ENCODE measurements at places on chromosomes 16 and 17.
A peak's percentile ranks its signal among the peaks of the same experiment; 100 is the strongest.

DNA sequence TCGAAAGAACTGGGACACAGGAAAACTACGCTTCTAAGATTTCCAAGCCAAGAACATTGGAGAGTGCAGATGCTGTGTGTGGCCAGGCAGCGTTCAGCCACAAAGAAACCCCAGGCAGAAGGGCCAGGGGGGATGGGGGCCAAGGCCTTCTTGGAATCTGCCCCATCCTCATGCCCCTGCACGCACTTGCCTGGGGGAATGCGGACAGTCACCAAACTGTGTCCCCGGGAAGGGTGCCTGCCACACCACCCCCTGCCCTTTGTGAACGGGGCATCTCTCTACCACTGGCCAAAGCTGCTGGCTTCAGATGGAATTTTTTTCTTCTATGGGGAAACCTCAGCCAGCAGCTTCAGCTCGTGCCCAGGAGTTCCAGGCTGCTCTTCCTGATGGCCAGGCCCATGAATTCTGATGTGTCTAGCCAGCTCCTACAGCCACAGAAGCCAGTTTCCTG, 32.0 kb upstream of the DNAH17 start:
- no peak for DNase-seq

- DNase-seq = no peak
Measured at GRCh38 chr16:50354629-50355456, 13.9 kb downstream of the BRD7 start.

GRCh38 chr17:58310511-58311428, 17.8 kb downstream of the TSPOAP1 start:
- no peak for DNase-seq

- no peak for DNase-seq
Measured at GRCh38 chr16:75107505-75107904, 9.1 kb downstream of the LDHD start.

GRCh38 chr17:3998436-3998835, 34.2 kb upstream of the ATP2A3 start:
- no peak for DNase-seq

DNA sequence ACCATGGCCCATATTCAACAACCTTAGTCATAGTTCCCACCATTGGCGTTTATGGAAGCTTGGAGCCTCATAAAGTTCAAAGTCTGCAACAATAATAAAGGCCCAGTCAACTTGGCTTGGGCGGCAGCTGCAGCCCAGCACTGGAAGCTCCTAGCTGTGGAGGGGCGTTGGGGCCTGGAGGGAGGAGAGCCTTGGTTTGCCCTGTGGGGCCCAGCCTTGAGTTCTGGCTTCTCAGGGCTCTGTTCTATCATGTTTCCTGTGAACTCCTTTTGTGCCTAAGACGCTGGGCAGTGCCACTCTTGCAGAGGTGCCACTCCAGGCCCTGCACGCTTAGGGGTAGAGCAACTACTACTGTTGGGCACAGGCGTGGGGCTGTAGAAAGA, 927 bp upstream of the ENGASE start:
- no peak for DNase-seq

DNA sequence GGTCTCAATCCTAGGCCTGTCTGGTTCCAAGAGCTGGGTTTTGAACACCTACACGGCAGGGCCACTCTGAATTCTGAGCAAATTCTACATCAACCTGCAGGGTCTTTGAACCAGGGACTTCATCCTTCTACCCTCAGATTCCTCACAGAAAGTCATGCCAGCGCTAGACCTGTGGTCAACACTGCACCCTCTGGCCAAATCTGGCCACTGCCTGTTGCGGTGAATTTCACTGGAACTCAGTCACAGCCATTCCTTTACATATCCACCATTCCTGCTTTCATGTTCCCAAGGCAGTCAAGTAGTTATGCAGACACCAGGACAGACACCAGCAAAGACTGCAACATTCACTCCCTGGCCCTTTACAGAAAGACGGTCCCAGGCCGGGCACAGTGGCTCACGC, 144.6 kb downstream of the C16orf95 start:
- no peak for DNase-seq

GRCh38 chr17:7586673-7587419, 3.0 kb downstream of the SOX15 start:
- DNase-seq = no peak

GRCh38 chr17:79804856-79805696, 8.2 kb upstream of the CBX8 start:
- no peak for DNase-seq

GRCh38 chr16:2152695-2153506, 2.7 kb upstream of the TRAF7 start:
- DNase-seq = peak; percentile 42

GRCh38 chr17:75509528-75510258, 5.6 kb downstream of the CASKIN2 start:
- no peak for DNase-seq

- DNase-seq = no peak
Measured at GRCh38 chr16:5932906-5933305, 835.3 kb upstream of the EEF2KMT start.

GRCh38 chr17:28112181-28112580, 69.7 kb downstream of the NLK start:
- DNase-seq = no peak

DNA sequence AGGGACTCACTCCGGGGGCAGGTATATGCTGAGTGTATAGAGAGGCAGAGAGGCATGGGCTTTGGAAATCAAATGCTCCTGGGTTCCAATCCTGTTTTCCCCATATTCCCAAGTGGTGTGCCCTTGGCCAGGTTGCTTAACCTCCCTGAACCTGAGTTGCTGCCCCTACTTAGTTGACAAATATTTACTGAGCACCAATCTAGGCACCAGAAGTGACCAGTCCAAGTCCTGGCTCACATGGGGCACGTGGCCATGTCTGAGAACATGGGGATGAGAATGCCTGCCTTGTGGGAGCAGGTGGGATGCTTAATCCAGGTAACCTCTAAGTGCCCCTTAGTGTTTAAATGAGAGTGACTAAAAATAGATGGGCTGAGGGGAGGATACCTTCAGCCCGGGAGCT, 4.2 kb downstream of the SOCS3 start:
- no peak for DNase-seq

- no peak for DNase-seq
Measured at GRCh38 chr16:26334218-26335111, 642.7 kb downstream of the HS3ST4 start.

DNA sequence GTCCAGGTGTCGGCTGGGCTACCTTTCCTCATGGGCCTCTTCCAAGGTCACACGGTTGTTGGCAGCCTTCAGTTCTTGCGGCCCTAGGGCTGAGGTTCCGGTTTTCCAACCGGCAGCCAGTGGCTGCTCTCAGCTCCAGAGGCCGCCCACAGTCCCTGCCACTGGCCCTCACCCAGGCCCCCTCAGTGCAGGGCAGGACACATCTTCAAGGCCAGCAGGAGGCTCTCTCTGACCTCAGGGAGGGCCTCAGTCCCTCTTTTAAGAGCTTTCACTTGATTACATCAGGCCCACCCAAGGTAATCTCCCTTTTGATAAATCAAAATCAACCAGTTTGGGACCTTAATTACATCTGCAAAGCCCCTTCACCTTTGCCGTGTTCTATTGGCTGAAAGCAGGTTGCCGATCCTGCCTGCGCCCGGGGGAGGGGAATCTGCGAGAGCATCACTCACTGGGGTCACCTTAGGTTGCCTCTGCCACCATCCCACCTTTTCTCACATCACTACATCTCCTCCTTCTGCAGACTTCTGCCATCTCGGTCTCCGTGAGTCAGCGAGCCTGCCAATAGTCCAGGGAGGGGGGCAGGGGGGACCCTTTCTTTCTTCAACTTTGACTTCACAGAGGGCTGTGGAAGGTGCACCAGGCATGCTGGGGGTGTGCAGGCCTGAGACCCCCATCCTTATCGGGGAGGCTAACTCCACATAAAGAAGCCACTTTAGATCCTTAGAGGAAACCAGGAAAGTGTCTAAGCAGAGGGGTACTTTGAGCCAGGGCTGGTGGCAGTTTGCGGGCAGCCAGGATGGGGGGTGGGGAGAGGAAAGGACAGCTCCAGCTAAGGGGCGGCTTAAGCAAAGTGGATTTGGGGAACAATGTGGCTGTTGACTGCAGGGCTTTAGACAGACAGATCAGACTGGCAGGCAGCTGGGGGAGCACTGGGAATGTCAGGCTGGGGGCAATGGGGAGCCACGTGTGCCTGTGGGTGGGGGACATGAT, 28.8 kb upstream of the NXPH3 start:
- no peak for DNase-seq

DNA sequence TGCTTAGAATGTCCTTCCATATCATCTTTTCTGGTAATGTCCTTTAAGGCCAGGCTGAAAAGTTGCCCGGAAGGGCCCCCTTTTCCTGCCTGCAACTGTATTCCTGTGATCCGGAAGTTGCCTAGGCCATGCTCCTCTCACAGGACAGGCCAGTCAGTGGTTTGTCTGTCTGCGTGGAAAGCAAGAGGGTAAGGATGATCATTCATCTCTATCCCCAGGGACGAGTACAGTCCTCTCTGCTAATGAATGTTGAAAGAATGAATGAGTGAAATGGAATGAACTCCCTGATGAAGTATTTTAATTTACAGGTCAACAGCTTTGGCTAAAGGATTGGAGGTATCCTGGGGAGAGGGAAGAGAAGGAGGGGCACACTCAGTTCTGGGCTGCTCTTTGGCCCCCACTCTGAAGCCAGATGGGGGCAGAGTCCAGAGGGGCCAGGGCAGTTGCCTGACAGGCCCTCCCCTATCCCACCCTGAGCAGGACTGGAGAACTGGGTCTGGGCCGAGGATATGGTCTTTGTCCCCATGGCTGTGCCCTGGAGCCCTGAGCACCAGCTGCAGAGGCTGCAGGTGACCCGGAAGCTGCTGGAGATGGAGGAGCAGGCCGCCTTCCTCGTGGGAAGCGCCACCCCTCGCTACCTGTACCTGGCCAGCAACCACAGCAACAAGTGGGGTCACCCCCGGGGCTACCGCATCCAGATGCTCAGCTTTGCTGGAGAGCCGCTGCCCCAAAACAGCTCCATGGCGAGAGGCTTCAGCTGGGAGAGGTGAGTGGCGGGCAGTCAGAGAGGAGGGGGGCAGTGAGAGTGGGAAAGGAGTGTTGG, 3.2 kb downstream of the AOC3 start:
- DNase-seq = no peak

GRCh38 chr16:13245713-13246377, 344.4 kb downstream of the SHISA9 start:
- DNase-seq = no peak

DNA sequence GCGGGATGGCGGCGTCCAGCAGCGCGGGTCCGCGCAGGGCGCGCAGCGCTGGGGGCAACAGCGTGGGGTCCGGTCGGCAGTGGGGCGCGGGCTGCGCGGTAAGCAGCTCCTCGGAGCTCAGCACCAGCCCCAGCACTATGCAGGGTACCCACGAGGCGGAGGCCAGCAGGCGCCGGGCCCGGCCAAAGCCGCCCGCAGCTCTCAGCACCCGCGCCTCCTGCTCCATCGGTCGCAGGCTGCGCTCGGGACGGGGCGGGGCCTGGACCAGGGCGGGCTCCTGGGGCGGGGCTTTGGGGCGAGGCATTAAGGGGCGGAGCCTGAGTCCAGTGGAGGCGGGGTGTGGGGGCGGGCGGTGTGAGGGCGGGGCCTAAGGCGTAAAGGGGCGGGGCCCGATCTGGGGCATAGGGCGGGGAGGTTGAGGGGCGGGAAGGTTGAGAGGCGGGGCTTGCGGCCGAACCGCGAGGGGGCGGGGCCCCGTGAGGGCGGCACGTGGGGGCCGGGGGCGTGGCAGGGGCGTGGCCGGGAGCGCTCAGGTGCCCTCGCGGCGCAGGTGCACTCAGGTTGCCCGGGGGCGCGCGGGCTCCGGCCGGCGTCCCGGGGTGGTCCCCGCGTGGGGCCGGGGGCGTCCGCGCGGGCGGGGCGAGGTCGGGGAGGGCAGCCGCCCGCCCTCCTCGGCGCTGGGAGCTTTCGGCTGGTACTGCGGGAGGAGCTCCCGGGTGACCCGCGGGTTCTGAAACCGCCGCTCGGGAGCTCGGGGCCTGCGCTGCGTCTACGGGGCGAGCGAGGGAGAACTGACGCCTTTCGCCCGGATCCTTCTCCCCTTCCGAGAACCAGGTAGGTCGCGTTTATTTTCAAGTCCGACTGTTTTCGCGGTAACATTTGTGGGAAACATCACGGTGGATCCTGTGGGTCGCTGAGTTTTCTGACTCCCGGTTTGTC, 1.4 kb upstream of the SLC22A31 start:
- DNase-seq = peak; percentile 87

DNA sequence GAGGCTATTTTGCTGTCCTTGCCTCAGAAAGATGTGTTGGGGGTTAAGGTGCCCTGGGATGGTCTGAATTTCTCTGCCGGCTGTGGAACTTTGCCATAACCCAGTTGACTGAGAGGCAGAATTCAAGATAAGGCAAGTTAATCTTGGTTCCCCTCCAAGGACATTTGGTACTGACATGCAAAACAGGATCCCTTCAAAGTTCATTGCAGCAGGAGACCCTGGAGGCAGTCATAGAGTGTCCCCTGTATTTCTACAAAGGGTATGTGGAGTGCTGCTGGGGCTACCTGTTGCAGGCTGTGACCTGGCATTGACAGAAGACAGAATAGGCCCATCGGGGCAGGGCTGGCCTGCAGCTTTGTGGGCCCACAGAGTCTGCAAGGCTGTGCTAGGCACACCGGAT, 135.6 kb upstream of the IRX3 start:
- no peak for DNase-seq

DNA sequence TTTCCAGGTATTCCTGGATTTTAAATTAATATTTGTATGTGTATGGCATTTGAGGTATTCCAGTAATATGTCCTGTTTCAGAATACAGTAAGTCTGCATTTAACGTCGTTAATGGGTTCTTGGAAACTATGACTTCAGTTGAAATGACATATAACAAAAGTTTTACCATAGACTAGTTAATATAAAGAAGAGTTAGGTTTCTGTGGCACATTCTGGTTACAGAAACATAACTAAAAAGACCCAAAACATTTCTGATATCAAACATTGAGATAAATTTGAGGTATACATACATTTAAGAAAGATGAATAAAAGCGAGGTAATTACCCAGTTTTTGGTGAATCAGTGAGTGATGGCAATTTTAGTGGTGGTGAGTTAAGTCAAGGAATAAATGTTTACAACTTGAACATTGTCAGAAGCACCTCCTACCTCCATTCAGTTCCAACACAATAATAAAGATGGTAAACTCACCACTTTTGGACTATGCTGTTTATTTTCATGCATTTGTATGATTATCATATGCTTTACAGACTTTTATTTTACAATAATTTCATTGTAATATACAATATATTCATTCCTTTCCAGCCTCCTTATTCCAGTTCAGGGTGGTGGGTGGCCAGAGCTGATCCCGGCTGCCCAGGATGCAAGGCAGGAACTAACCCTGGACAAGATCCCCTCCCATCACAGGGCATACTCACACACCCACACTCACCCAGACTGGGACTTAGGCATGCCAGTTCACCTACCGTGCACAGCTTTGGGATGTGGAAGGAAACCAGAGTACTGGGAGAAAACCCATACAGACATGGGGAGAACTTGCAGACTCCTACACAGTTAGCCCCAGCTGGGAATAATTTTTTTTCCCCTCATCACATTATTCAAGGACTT, 9.7 kb downstream of the LUC7L3 start:
- no peak for DNase-seq

GRCh38 chr16:70574595-70575271, 51.1 kb downstream of the SF3B3 start:
- no peak for DNase-seq

- no peak for DNase-seq
Measured at GRCh38 chr17:57068707-57069106, 16.3 kb upstream of the AKAP1 start.

GRCh38 chr17:78746949-78747269, 35.2 kb downstream of the CYTH1 start:
- DNase-seq = no peak

- DNase-seq = no peak
Measured at GRCh38 chr16:22264786-22265185, 32.4 kb upstream of the POLR3E start.
